Adrenal gland (tissue), 19 donors: ENCODE measurements at places on chromosomes 3 and 15. TPM values are rescaled to one million over a fixed set of nuclear protein-coding genes. Genes with fewer than 3 reads are reported as not detected.

TICRR gene
- polyA plus RNA-seq: 0.24 TPM

DNA sequence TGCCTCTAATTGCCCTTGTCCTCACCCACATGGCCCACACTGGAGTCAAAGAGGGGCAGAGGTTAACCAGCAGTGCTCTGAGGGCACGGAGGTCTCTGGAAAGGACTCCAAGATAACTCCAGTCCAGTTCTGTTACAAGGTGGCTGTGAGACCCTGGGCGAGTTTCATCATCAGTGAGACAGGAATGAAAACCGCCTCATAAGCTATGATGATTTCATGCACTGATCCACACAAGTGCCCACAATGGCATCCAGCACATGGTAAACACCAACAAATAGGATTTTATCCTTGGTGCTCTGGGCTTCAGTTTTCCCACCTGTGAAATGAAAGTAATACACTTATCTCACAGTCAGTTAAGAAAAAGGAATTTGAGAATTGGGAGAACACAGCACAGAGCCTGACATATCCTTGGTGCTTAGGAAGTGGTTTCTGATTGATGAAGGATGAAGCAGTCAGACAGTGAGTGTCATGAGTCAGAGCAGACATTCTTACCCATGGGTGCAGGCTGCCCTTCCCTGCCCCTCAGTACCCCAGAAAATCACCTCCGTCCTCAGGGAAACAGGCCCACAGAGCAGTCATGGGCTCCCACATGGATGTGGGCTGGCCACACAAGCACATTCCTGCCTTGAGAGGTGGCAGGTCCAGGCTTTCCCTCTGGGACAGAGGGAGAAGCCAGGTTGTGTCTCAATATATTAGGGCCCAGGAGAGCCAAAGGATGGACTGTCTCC lies 48.4 kb downstream of the DAPK2 start:
- no peak overlapping the region for H3K27ac ChIP-seq
- peaks cover 11% of the 10 kb centered on the region for H3K4me1 ChIP-seq
- no peaks in the 10 kb centered on the region for H3K27me3 ChIP-seq
- DNase-seq: no peak
- no peaks in the 10 kb centered on the region for H3K36me3 ChIP-seq
- no peak overlapping the region for H3K4me3 ChIP-seq

DNA sequence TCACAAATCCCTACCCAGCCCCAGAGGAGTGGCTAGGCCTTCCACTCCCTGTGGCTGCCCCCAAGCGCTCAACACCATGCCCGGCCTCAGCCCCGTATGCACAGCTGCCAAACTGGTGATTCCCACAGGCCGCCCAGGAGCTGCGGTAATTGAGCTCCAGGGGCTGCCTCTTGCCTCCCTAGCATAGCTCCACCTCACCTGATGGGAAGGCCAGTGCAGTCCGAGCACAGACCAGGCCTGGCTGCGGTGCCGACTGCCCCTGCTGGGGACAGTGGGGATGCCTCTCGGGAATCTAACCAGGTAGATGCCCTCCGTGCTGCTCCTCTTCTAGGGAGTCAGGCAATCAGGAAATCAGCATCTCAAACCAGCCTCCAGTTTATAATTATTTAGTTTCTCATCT lies 25.9 kb downstream of the SCN5A start:
- DNase-seq: no peak
- H3K27ac ChIP-seq: no peak overlapping the region
- no peak overlapping the region for H3K4me3 ChIP-seq
- H3K36me3 ChIP-seq: no peaks in the 10 kb centered on the region

- peak overlapping the region; percentile 50 for H3K27ac ChIP-seq
- H3K36me3 ChIP-seq: no peaks in the 10 kb centered on the region
- no peak overlapping the region for H3K4me3 ChIP-seq
- peak; percentile 43 for DNase-seq
These were observed 19.8 kb downstream of the IL1RAP start for GRCh38 chr3:190533511-190534281.

DNA sequence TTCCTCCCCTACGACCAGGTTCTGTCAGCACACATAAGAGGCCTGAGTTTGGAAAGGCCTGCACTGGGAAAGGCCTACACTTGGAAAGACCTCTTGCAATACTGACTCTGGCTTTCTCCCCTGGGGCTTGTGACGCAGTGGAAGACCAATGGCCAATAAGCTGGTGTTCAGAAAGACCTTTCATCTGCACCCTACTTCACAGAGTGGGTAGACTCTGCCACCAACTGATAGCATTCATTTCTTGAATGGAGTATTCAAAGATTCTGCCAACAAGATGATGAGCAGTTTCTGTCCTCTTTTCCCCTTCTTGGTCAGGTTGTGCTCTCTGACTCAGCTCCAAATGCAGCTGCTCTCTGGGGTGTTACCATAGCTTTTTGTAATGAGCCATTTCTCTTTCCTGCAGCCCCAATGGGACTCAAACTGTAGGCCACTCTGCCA lies 48.8 kb downstream of the TIPARP start:
- H3K27ac ChIP-seq: no peak overlapping the region
- H3K4me1 ChIP-seq: no peaks in the 10 kb centered on the region
- no peak overlapping the region for H3K4me3 ChIP-seq

- no peak for DNase-seq
- no peak overlapping the region for H3K4me3 ChIP-seq
- H3K27ac ChIP-seq: no peak overlapping the region
- no peaks in the 10 kb centered on the region for H3K4me1 ChIP-seq
- H3K36me3 ChIP-seq: no peaks in the 10 kb centered on the region
- no peaks in the 10 kb centered on the region for H3K27me3 ChIP-seq
These were observed 179.1 kb downstream of the NTRK3 start for GRCh38 chr15:88077296-88078020.

GRCh38 chr3:140832883-140833282 lies 108.8 kb upstream of the SLC25A36 start:
- no peaks in the 10 kb centered on the region for H3K36me3 ChIP-seq
- H3K27ac ChIP-seq: no peak overlapping the region

DCLK3 gene
- 0.05 TPM for polyA plus RNA-seq

GRCh38 chr3:193655831-193656433 lies 62.9 kb downstream of the OPA1 start:
- no peak overlapping the region for H3K4me3 ChIP-seq
- no peak for DNase-seq
- H3K36me3 ChIP-seq: peaks cover 34% of the 10 kb centered on the region
- H3K27me3 ChIP-seq: no peaks in the 10 kb centered on the region

GRCh38 chr15:30824518-30825195 lies 79.1 kb upstream of the FAN1 start:
- H3K4me1 ChIP-seq: no peaks in the 10 kb centered on the region
- no peak overlapping the region for H3K4me3 ChIP-seq
- no peaks in the 10 kb centered on the region for H3K27me3 ChIP-seq

DNA sequence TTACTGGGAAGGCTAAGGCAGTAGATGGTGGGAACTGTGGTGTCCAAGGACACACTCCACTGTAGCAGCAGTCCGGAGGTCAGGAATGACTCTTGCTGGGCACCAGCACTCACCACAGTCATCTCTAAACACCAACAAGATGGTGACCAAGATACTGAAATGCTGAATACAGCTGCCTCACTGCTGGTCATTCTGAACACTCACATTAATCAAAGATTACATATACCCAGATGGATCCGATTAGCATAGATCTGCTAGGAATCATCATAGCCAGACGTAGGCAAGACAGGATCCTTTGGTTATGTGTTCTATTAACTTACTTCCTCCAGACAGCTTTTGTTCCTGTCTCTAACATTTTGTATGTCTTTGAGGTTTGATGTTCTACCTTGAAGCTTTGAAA lies 134.9 kb upstream of the BFSP2 start:
- no peaks in the 10 kb centered on the region for H3K36me3 ChIP-seq
- H3K4me3 ChIP-seq: no peak overlapping the region
- H3K27ac ChIP-seq: no peak overlapping the region

DNA sequence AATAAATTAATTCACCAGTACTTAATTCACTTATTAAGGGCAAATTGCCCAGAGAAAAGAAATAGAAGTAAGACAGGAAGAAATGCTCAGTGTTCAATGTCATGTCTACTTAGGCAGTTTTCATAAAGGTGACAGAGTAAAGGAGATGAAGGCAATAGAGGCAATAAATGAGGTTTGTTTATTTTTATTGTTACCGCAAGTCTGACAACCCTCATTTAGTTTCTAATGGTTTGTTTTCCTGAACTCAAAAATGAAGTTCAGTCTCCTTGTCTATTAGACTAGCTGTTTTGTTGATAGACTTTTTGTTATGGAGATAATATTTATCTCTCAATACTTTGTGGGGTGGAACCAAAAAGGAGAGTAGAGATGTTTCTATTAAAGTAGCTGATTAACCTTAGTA lies 258.3 kb downstream of the C3orf38 start:
- H3K4me3 ChIP-seq: no peak overlapping the region
- no peak overlapping the region for H3K27ac ChIP-seq
- no peaks in the 10 kb centered on the region for H3K4me1 ChIP-seq
- H3K36me3 ChIP-seq: no peaks in the 10 kb centered on the region
- no peak for DNase-seq

PPM1M gene
- polyA plus RNA-seq: 23.1 TPM

C15orf62 gene
- 0.07 TPM for polyA plus RNA-seq

PRTG gene
- polyA plus RNA-seq: 1.4 TPM

DNA sequence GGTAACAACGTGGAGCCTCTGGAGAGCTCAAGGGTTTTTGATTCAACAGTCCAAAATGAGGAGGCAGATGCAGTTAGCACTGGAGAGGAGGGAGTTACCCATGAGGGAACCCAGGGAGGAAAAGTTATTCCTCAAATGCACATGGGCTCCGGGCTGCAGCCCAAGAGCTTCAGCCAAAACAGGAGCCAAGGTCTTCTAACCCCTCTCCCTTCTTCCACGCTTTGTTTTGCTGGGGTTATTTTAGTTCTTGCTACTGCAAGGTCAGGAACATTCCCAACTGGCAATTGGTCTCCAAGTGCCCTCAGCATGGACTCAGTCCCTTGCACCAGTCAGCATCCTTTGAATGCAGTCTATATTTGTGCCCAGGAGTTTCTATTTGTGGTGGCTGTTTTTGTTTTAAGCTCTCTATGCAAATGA lies 90.0 kb downstream of the TGFBR2 start:
- H3K36me3 ChIP-seq: peaks cover 41% of the 10 kb centered on the region
- H3K27ac ChIP-seq: no peak overlapping the region
- peaks cover 31% of the 10 kb centered on the region for H3K4me1 ChIP-seq
- H3K4me3 ChIP-seq: no peak overlapping the region
- peak; percentile 51 for DNase-seq
- no peaks in the 10 kb centered on the region for H3K27me3 ChIP-seq
